ENCODE measurements at places on chromosomes 2 and 18. TPM values are rescaled to one million over a fixed set of nuclear protein-coding genes. Genes with fewer than 3 reads are reported as not detected.

Gene FEZ2
- 101 TPM for polyA plus RNA-seq

Gene GPR35
- polyA plus RNA-seq, result 1.3 TPM

Gene NPAS2
- polyA plus RNA-seq, result 14.8 TPM

Gene ADRA2B
- polyA plus RNA-seq, result 2.2 TPM

Gene THUMPD2
- polyA plus RNA-seq, result 26.4 TPM

Gene TUBA3E
- polyA plus RNA-seq, result not detected

Gene ADAM23
- 5.3 TPM for polyA plus RNA-seq

Gene SH3RF3
- polyA plus RNA-seq, result 4.9 TPM

Gene PROM2
- 36.7 TPM for polyA plus RNA-seq

Gene DSC3
- 1.4 TPM for polyA plus RNA-seq

Gene LAMA1
- 56.5 TPM for polyA plus RNA-seq

Gene SCYGR8
- not detected for polyA plus RNA-seq

GRCh38 chr18:3066341-3067110, 53.6 kb upstream of the LPIN2 start:
- DNase-seq, result no peak

DNA sequence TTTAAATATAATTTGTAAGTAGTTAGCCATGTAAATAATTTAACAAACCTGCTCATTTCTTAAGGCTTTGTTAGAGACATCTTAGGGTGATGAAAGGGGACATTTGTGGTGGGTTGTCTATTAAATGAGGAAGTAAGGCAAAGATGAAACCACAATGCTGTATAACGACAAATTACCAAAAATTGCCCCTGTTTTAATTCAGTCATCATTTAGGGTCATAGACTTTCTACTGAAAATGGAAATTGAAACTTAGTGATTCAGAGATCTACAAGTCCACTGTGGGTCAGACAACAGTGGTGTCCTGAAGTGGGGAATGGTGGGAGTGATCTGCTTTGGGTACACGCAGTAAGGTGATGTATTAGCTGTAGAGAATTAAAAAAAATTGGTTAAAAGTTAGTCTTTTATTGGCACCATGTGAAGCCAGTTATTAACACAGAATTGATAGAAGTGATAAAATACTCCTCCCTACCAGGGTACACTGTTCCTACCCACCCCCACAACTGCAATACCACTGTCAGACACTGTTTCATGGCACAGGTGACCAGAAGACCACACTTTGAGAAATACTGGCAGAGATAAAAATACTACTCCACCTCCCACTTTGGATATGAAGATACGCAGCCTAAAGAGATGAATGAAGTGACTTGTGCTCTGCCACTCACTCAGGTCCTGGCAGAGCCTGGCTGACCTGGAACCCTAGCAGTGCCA, 13.4 kb downstream of the CERS6 start:
- DNase-seq, result no peak

DNA sequence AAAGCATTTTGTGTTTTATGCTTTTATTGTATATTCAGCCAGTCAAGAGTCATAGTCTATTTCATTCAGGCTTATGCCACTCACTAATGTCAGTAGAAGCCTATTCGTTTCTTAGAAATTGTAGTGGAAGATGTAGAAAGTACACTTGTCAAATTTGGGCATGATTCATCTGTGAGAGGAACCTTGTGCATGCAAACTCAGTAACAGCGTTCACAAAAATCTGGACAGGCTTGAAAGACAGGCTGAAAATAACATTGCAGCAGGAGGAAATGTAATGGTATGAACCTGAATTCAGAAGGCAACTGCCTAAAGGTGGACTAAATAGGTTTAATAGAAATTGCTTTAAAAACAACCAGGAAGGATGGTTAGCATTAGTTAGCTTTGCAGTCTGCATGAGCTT, 213.5 kb downstream of the CMPK2 start:
- DNase-seq, result no peak

DNA sequence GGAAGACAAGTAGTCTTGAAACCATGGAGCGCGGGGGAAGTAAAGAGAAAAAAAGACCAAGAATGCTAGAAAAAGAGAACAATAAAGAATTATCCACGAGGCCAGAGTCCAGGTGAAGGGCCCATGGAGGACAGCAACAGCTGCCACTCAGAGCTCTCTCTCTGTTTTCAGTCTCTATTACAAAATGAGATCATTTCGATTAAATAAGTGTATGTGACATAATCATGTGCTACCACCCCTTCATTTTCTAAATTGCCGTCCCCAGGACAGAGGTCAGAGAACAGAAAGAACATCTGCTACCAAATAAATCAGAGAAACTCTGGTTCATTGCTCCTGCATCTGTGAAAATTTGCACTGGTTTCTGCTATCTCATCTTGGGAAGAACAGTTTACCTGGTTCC, 838.7 kb downstream of the RNF144A start:
- DNase-seq, result no peak

GRCh38 chr2:240204431-240205276, 64.2 kb upstream of the OTOS start:
- no peak for DNase-seq

- DNase-seq, result no peak
These were observed 56.1 kb upstream of the CDCA7 start for GRCh38 chr2:173298536-173299097.

DNA sequence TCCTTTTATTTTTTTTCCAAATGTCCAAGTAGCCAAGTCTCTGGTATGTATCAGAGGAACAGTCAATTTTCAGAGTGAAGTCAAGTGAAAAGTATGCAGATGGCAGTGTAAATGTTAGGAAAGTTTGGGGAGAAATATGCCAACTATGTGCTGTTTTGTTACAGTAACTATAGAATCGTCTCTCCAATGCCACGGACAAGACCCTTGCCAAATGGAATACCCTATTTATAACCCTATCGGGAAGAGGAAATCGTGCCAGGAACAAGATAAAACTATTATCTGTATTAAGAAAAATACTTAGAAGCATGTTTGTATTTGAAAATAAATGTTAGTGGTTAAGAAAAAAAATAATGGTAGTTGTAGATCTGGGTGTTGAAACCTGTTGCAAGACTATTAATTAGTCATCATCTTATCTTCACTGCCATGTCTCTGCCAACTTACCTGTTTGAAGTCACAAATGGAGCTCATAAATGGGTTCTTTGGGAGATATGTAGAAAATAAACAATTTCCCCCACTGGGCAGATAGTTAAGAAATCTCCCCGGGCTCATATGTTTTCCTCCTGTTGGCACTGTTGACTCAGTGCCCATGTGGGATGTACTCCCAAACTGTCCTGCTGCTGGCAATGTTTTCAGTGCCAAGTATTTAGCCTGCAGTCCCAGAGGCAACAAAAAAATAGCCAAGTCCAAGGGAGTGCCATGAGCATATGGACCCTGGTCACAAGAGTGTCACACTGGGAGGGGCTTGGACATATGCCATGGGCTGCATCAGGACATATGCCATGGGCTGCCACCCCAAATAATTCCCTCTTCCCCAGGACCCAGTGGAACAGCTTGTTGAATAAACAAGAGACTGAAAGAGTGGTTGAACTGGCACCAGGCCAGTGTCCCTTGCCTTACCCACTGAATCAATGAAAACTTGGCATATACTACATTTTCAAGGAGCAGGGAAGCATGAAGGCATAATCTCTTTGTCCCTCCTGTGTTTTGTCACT, 366.9 kb downstream of the OSR1 start:
- no peak for DNase-seq

DNA sequence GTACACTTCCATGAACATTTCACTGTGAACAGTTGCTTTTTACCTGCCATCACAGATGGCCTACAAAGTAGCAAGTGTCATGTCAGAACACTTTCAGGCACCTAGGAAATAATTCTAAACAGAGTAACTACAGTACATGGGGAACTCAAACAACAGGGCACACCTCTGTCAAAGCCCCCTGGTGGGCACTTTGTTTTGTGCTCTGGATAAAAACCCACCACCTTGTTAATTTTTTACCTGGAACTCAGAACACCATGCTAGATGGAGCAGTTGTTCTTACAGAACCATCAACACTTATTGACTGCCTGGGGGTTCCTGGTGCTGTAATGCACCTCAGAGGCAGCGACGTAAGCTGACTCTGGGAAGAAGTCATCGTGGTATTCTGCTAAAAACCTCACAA, 2.3 kb downstream of the MSL3B start:
- no peak for DNase-seq

- DNase-seq, result no peak
These were observed 10.6 kb downstream of the SLC4A5 start for GRCh38 chr2:74332550-74333174.

GRCh38 chr2:29053223-29053622, 21.1 kb downstream of the PCARE start:
- DNase-seq, result no peak

DNA sequence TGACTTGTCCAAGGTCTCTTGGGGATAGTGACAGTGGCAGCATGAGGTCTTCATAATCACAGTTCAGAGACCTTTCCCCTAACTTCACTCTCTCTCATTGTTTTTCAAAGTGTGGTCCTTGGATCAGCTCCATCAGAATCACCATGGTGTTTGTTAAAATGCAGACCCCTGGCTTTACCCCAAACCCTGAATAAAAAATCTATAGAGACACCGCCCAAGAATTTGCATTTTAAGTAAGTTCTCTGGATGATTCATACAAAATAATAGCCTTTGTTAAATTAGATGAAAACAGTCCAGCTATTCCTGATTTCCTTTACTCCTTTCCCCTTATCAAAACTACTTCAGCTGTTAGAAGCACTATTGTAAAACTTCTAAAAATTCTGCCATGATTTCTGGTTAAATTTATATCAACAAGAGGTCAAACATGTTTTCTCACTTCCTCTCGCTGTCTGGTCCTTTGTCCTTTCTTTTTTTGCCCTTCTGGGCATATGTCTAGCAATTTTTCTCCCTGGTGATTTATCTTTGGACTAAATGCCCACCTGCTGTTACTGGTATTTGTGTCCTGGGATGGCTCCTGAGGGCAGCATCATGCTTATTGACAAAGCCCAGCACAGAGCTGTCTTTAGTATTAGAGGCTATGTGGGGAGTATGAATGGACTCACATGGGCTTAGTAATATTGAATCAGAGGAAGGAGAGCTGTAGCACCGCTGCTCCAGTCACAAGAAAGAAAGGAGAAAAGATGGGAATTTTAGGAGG, 63.4 kb downstream of the LHCGR start:
- no peak for DNase-seq

DNA sequence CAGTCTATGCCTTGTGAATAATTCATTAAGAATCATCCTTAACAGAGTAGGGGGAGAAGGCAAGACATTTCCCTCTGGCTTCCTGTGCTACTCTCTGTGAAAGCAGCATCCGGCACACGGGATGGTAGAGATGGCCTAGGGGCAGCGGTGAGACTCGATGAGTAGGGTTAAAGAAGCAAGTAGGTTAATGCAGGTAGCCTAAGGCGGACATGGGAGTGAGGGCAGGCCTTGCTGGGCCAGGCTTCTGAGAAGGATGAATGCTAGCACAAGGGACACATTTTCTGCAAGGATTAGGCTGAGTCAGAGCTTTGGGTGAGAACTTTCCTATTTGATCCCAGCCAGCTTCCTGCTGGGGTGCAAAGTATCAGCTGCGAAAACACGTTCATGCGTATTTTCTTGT, 80.8 kb downstream of the NXPH2 start:
- DNase-seq, result no peak

- no peak for DNase-seq
These were observed 3.0 kb downstream of the PAX8 start for GRCh38 chr2:113275556-113276215.

DNA sequence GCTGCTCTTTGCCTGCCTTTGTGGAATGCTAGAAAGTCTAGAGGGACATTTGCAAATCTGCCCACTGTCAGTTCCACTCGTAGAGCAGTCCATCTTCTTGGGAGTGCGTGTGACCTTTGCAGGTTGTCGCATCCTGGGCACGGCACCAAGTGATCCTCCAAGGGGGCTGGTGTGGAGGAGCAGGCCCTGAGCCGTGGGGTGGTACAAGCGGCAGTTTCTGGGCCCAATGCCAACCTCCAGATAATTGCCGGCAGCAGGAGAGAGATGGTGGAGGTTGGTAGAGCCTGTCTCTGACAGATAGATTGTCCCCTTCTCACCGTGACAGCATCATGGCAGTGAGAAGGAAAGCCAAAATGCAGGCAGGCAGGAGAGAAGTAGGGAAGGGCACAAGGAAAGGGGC, 150.7 kb upstream of the SLC14A2 start:
- DNase-seq, result no peak

- no peak for DNase-seq
These were observed 567 bp downstream of the TMEM200C start for GRCh38 chr18:5894611-5895298.

DNA sequence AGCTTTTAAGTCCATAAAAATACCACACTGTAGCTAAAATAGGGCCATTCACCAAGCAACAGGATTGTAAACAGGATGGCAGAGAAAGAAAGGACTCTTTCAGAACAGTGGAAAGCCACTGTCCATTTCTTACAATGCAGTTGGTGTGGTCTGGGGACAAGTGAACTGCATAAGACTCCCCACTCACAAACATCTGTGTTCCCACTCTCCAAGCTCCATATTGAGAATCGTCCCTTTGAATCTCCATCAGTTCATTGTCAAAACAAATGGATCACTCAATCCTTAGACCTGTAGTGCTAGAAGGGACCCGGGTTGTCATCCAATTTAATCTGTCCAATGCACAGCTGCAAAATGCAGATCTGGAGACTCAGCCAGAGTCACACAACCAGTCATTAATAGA, 347.4 kb upstream of the KLHL29 start:
- DNase-seq, result no peak

DNA sequence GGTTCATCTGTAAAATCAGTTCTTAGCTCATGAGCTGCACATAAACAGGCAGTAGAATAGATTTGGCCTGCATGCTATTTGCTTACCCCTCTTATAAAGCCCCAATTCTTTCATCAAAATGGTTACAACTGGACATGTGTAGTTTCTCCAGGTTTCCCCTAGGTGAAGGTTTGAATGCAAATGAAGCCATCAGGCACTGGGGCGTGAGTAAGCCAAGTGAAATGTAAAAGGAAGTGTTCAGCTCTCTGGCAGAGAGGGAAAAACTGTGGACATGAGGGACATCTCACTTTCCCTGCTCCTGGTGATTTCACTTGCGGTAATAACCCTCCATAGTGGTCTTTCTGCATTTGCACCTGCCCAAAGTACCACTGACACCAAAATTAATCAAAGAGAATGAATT, 1402.3 kb upstream of the LRRTM1 start:
- no peak for DNase-seq

DNA sequence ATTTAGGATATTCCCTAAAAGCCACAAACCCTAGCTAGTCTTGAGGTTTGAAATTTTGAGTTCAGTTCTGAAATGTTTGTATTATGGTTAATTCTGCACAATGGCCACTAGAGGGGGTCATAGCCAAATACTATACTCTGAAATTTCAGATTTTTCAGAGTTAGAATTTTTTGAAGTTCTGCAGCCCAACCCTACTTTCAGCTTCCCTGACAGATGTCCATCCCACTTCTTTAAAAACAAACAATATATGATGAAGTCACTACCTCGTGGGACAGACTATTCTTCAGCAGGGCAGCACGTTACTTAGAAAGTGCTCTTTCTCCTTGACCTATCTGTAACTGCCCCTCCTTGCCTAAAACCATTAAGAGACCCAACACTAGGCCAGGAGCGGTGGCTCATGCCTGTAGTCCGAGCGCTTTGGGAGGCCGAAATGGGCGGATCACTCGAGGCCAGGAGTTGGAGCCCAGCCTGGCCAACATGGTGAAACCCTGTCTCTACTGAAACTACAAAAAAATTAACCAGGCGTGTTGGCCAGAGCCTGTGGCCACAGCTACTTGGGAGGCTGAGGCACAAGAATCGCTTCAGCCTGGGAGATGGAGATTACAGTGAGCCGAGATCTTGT, 48.2 kb upstream of the PAPOLG start:
- no peak for DNase-seq
